Right renal cortex interstitium (tissue), 3 donors: ENCODE measurements at places on chromosomes 7 and 10.

DNA sequence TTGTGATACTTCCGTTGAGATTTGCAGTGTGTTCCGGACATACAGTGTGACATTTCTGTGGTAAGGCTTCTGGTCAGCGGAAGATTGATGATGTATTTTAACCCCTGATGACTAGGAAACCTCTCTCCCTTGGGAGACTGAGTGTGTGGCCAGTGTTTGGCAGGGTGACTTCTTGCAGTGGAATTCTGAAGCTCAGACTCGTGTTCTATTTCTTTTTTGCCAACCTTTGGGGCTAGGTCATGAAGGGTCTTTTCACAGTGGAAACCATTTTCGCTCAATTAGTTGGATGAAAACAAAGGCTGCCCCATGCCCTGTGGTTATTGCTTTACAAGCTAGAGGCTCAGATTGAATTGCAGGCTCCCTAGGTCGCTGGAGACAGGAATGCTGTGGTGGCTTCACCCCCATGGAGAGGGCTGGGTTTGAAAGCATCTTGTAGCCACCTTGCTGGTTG is 288.9 kb downstream of the BBS9 start:
- no peak for DNase-seq

DNA sequence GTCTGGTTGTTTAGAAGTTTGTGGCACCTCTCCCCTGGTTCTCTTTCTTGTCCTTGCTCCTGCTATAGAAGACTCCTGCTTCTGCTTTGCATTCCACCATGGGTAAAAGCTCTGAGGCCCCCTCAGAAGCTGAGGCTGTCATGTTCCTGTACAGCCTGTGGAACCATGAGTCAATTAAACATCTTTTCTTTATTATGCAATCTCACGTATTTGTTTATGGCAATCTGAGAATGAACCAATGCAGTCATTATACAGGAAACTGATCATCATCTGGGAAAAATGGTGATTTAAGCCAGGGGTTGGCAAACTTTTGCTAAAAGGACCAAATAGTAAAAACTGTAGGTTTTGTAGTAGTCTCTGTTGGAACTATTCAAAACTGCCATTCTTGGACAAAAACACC is 175.4 kb downstream of the CSTF2T start:
- DNase-seq, result no peak

- DNase-seq, result no peak
These were observed 6.3 kb downstream of the ATG9B start for GRCh38 chr7:151017953-151018420.

GRCh38 chr7:31160941-31161340 is 108.8 kb downstream of the ADCYAP1R1 start:
- DNase-seq, result no peak

DNA sequence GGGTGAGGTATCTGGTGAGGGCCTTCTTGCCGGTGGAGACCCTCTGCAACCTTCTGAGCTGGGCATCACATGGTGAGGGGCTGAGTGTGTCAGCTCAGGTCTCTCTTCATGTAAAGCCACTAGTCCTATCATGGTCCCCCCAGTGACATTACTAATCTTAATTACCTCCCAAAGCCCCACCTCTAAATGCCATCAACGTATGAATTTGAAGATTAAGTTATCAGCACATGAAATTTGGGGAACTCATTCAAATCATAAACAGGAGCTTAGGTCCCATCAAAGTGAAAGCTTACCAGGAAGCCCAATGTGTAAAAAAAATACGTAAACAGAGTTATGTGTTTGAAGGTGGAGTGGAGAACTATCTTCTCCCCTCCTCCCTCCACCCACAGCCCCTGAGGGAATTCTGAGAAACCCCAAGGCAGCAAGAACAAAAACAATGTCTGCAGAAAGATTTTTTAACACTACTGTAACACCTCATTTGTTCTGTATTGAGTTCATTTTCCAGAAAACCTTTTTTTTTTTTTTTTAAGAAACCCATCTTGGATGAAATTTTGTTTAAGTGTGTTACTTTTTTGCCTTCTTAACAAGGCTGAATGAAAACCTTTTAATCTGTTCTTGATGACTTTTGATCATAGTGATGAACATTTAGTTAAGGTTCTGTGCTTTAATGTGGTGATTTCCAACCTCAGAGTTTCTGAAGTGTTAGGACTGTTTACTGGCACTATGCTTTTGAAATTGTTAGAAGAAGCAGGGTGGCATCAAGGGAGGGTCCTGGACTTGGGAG is 19.1 kb upstream of the PCGF5 start:
- DNase-seq, result no peak

DNA sequence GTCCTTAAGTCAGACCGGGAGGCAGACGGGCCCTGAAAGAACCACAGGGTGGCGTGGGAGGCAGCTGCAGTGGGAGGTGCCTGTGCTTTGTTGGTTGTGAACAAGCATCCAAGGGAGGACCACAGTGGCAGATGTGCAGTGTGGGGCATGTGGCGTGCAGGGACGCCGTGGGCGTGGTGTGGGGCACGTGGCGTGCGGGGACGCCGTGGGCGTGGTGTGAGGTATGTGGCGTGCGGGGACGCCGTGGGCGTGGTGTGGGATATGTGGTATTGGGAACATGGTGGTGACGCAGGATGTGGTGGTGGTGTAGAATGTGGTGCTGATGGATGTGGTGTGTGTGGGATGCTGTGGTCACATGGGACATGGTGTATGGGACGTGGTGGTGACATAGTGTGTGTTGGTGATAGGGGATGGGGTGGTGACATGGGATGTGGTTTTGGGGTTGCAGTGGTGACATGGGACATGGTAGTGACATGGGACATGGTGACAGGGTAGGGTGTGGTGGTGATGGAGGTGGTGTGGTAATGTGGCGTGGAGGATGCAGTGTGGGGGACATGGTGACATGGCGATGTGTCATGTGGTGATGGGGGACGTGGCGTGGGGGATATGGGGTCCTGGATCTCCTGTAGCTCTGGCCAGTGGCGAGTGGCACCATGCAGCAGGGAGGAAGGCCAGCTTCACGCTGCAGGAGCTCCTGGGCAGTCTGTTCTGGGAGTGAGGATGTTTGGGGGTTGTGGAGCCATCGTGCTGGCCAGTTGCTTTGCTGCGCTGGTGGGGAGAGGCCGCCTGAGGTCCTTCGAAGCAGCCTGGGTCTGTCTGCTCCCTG is 78.8 kb downstream of the INPP5A start:
- DNase-seq, result no peak

GRCh38 chr10:101691081-101691480 is 3.9 kb downstream of the FBXW4 start:
- DNase-seq, result no peak

DNA sequence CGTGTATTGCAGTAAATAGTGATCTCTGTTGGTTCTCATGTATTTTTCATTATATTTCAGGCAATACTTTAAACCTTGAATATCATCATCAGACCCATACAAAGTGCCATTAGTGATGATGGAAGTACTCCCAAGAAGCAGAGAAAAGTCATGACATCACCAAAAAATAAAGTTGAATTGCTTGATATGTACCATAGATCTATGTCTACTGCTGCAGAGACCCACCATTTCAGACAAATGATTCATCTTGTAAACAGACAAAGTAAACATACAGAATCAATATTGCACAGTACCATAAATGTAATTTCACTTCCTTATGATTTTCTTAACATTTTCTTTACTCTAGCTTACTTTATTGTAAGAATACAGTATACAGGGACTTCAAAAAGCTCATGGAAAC is 347.8 kb downstream of the IPMK start:
- DNase-seq, result no peak

GRCh38 chr7:48298779-48299178 is 127.5 kb downstream of the ABCA13 start:
- no peak for DNase-seq

DNA sequence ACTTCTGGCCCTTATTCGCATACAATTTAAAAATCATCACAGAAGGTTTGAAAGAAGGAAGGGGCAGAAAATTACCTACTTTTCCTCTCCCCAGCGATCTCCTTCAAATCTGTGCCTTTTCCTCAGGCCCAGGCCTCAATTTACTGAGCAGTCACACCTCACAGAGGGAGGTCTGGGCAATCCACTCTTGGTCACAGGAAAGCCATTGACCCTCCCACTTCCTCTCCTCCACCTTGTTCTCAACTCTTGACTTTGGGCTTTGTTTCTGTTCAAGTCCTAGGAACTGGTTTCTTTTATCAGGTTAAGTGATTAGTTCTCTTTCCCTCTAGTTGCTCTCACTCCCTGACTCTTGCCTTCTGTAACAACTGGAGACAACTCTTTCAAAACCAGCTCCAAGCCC is 37.0 kb upstream of the ATRNL1 start:
- DNase-seq, result no peak

- no peak for DNase-seq
These were observed 77.2 kb downstream of the CXCL12 start for GRCh38 chr10:44307691-44308090.

GRCh38 chr7:139203992-139204391 is 27.0 kb upstream of the UBN2 start:
- no peak for DNase-seq

DNA sequence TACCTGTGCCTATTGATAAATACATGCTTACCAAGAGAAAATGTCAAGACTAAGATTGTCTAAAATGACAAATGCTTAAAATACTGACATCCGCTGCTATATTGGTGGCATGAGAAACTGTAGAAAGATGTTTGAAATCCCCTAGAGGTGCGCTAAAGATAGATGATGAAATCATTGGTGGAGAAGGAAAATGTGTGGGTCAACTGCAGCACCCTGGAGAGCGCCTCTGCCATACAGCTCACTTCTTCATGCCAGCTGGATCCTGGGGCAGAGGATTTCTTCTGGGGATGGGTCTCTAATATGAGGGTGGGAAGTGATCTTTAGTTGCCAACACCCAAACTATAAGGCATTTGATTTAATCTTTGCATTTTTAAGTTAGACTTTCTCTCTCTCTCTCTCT is 680.4 kb upstream of the POM121L12 start:
- peak; percentile 6 for DNase-seq

DNA sequence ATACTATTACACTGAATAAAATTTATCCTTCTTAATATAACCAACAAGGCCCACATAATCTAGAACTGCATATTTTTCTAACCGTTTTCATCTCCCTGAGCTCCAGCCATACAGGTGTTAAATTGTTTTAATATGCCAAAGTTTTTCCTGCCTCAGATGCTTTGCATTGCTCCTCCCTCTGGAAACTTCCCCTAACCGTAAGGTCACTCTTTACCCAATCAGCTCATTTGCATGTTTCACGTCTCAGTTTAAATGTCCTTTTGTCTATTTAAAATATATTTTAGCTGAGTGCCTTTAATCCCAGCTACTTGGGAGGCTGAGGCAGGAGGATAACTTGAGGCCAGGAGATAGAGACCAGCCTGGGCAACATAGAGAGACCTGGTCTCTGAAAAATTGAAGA is 228.5 kb downstream of the ADK start:
- DNase-seq, result no peak

DNA sequence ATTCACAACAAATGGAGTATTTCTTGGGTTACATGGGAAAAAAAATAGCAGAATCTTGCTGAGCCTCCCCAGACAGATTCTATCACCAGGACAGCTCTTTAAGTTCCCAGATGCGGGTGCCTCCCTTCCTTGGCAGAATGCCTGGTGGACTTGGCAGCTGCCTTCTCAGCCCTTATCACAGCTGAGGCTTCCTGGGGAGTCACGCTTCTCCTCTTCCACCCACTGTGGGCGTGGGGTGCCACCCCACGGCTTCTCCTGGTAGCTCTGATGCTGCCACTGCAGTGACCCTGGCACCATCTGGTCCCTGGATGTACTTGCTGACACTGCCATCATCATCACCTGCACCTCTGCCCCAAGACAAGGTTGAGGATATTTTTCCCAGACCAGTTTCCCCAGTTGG is 16.2 kb upstream of the NME8 start:
- DNase-seq, result no peak

DNA sequence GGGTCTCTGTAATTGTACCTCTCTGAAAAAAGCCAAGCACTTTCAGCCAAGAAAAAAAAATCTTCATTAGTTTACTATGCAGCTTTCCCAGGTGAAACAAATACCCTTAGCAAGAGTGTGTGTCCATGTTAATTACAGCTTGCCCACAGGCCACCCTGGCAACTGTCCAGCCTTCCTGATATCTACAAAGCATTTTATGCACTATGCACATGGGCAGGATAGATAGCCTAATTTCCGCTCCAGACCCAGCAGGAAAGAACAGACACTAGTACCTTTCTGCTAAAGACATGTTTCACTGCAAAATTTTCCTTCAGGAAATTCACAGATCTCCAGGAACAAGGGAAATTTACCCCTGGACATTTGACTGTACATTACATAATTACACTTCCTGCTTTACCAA is 24.4 kb downstream of the CACNA2D1 start:
- DNase-seq, result no peak

- no peak for DNase-seq
These were observed 159.3 kb downstream of the PTPRN2 start for GRCh38 chr7:158428131-158428836.

GRCh38 chr7:88933285-88933684 is 137.7 kb upstream of the TEX47 start:
- DNase-seq, result no peak

- DNase-seq, result no peak
These were observed 24.2 kb downstream of the ADIRF start for GRCh38 chr10:86992456-86992855.
